ENCODE measurements at places on chromosomes 6 and 20.

DNA sequence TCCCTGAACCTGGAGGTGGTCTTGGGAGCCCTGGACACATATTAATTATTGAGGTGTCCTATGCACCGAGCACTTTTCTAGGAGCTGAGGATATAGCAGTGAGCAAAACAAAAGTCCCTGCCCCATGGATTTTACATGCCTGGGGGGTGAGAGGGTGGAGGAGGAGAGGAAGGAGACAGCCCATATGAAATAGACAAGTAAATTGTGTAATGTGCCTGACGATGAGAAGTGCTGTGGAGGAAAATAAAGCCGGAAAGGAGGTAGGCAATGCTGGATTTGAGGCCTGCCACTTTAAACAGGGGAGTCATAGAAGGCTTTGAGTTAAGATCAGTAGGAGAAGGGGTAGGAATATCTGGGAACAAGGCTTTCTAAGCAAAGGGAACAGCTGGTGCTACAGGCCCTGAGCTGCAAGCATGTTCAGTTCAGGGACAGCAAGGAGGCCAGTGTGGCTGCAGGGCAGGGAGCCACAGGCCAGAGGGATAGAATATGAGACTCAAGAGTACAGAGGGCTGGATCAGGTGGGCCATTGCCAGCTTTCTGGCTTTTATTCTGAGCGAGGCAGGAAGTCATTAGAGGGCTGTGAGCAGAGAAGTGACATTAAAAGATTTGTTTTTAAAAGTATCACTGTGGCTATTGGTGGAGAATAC, 19.1 kb upstream of the MYLIP start:
- no peak for DNase-seq

DNA sequence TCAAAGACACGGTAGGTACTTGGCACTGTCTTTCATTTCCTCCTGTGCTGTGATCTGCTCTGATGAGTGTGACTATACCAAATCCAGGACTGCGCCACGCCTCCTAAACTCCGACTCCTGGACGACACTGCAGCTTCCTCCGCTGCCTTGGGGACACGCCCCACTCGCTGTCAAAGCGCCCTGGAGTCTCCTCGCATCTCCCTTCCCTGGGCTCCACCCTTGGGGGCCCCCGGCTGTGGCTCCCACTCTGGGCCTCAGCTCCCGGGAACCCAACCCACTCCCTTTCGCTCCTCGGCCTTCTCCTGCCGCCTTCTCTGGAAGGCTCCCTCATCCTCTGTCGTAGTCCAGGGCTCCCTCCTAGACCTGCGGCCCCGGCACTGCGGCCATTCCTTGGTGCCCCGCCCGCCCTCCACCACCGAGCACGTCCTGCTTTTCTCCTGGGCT, 61.2 kb downstream of the RSPH3 start:
- no peak for DNase-seq

DNA sequence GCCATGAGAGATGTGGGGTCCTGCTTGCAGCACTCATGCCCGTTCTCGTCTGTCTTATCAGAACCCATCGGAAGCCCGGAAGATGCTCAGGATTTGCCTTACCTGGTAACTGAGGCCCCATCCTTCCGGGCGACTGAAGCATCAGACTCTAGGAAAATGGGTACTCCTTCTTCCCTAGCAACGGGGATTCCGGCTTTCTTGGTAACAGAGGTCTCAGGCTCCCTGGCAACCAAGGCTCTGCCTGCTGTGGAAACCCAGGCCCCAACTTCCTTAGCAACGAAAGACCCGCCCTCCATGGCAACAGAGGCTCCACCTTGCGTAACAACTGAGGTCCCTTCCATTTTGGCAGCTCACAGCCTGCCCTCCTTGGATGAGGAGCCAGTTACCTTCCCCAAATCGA, 8.3 kb downstream of the PI16 start:
- peak; percentile 33 for DNase-seq

DNA sequence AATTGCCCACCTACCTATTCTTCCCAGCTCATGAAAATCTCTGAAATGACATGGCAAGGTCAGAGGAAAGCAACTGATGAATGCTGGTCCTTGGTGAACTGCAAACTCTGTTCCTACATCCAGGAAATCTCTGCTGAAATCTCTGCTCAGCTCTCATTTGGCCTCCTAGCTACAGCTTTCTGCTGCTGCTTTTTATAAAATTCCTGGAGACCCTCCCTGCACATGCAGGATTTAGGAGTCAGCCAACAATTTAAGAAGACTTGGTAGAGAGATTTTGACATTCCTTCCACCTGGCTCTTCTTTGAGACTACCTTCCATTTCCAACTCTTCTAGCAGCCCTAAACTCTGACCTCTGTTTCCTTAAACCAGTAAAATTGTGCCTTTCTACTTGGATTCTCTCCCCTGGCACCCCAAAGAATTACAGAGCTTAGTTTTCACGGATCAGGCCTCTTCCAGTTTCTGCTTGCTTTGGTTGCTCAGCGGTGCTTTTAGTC, 55.5 kb downstream of the PDE7B start:
- DNase-seq: no peak

DNA sequence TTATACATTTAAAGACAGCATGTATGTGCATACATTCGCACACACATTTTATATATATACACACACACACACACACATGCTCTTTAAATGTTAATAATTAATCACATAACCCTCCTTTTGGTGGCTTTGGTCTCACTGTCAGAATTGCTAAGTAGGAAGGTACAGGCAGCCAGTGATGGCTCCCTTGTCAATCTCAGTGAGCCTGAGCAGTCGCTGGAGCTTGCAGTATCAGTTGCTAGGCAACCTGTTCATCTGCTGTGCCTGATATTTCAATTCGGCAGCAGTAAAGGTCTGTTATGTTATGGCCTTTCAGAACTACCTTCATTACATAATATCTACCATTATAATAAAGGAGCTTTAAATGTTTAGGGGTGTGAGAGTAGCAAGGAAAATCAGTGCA, 374.3 kb downstream of the LMBRD1 start:
- DNase-seq: no peak

DNA sequence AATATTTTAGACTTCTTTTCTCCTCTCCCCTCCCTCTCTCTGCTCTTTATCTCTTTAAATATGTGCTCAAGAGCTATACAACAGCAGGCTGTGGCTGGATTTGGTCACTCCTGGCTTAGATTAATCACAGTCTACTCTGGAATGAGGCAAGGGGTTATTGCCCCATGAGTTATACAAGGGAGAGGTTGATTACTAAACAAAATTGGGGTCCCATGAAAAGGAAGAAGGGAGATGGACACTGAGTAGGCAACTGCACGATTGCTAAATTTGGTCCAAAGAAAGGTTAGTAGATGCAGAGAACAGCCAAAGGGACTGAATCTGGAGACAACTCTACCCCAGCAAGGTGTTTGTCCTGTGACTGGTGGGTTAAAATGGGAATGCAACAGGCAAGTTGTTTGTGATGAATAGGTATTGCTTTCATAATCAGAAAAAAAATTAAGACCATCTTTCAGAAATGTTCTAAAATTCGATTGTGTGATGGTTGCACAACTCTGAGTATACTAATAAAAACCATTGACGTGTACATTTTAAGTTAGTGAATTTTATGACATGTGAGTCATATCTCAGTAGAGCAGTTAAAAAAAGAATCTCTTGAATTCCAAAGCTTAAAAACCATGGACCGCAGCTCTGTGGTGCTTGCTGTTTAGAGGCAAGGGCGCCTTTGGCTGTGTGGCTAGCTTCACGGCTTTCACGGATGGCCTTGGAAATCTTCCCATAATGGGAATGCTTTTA, 57.1 kb downstream of the KIZ start:
- DNase-seq: no peak

DNA sequence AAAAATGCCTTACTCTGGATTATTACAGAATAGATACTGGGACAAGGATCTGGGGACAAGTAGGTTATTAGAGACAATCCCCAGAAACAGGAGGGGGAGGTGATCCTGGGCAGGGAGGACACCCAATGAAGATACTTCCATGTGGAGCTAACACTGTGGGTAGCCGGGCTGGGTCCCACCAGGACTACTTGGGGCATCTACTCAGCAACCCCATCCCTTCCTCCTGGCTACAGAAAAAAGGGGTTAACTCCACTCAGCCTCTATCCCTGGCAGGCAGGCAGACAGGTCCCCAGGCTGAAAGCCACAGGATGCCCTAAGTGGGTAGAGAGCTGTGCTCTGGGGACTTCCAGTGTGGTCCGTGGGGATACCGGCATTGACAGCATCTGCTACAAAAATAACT, 68.0 kb upstream of the NXT1 start:
- no peak for DNase-seq

GRCh38 chr6:153960281-153960680, 78.8 kb upstream of the OPRM1 start:
- DNase-seq: no peak

- DNase-seq: no peak
Observed at GRCh38 chr20:25389858-25390537, 637 bp downstream of the ABHD12 start.

DNA sequence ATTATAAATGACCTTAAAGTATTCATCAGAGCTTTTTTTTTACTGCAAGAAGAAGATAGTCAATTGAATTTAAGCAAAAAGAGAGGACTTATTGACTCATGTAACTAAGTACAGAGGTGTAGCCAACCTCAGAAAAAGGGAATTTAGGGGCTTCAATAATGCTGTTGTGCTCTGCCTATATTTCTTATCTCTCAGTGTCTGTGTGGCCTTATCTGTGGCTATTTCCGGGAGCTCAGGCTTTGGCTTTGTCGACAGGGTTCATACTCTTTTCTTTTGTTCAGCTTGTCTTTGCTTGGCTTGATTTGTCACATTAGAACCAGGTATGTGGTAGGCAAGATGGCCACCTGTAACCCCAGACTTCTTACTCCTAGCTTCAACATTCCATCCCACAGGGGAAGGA, 38.6 kb upstream of the FABP7 start:
- DNase-seq: no peak

- no peak for DNase-seq
Observed at GRCh38 chr20:57097245-57097915, 169.1 kb downstream of the BMP7 start.

DNA sequence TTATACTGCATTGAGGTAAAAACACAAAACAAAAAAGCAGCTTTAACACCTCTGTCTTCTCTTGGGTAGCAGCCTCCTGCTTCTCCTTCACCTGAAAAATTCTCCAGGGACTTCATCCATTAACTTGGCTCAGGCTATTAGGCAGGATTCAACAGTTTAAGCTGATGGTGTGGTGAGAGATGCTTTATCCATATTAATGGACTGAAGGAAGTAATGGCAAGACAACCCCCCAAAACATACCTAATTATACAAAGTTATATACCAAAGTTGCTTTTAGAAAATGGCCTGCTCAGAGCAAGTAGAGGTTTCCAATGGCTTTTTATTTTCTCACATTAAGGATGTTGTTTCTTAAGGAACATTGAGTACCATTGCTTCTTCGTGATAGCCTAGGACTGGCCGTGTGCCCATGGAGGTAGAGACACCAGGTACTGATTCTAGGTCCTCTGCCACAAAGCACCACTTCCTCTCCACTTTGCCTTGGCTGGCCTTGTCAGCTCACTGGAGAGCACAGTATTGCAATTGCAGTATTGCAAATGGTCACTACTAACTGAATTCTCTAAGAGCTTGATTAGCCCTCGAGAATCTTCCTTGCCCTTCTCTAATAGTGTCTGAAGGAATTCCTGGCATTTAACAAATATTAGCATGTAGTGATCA, 7.3 kb downstream of the EDN1 start:
- DNase-seq: no peak

GRCh38 chr6:149049230-149049629, 268.3 kb upstream of the TAB2 start:
- DNase-seq: no peak

GRCh38 chr6:10655508-10656055, 38.8 kb downstream of the C6orf52 start:
- no peak for DNase-seq

DNA sequence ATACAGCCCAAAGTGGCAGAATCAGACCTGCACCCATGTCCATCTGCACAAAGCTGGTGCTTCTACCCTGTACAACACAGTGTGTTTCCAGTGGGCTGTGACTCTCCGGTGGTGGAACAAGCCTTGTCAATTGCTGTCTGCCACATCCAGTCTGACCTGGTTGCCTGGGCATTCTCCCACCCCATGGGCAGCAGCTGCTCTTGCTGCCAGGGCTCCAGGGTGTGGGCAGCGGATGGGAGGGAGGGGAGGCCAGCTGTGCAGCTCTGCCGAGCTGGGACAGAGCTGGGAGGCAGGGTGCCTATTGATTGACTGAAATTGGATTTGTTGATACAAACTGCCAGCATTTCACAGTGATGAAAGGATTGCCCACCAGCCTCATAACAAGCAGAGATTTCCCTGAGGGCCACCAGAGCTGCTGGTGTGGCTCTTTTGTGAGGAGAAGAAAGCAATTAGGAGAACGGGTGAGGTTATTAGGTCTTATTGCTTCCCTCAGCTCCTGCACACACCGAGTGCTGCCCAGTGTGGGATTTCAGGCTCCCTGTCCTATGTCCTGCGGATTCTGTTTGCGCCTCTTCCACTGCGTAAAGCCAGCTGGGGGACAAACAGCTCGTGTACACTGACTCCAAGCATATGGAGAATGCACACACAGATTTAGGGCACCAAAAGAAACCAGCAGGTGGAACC, 150.8 kb downstream of the NRN1 start:
- DNase-seq: no peak

DNA sequence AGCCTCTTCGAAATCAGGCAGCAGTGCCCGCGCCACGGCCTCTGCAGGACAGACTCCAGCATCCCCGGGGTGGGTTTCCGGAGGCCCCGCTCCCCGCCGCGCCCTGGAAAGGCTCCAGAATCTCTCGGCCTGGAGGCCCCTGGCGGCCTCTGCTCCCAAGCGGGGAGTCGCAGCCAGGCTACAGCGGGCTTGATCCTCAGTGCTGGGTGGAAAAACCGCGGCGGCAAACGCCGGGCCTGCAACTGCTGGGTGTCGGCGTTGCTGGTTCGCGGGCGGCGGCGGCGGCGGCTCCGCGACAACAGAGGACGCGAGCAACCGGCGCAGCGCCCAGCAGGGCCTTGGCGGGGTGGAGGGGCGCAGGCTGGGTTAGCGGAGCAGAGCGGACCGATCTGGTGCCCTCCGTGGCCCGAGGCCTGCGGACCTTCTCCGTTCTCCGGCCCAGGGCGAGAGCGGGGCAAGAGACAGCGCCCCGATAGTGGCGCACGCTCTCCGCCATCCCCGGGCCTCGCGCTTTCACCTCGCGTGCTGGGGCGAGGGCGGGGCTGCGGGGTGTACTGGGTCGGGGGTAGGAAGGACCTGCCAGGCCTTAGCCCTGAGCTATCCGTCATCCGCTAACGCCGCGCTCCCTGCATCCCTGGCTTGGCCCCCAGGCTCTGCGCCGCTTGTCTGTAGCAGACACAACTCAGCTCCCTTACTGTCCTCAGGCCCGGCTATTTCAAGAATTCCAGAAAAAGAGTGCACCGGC, 3.4 kb upstream of the ZNF292 start:
- peak; percentile 6 for DNase-seq

Data from SW 1271 (cell line).